NCI-H748 treated with DMSO at 0.1 percent for 48 hours (cell line): ENCODE measurements at places on chromosomes 11 and 22.

GRCh38 chr11:66002648-66003225 is 434 bp downstream of the BANF1 start:
- DNase-seq: peak; percentile 42

DNA sequence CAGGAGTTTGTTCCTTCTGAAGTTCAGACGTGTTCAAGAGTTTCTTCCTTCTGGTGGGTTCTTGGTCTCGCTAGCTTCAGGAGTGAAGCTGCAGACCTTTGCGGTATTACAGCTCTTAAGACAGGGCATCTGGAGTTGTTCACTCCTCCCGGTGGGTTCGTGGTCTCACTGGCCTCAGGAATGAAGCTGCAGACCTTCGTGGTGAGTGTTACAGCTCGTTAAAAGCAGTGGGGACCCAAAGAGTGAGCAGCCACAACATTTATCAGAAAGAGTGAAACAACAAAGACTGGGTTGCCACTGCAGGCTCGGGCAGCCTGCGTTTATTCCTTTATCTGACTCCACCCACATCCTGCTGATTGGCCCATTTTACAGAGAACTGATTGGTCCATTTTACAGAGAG is 373.1 kb downstream of the ETS1 start:
- no peak for DNase-seq

GRCh38 chr11:118313242-118313641 is 8.7 kb downstream of the CD3E start:
- DNase-seq: no peak

DNA sequence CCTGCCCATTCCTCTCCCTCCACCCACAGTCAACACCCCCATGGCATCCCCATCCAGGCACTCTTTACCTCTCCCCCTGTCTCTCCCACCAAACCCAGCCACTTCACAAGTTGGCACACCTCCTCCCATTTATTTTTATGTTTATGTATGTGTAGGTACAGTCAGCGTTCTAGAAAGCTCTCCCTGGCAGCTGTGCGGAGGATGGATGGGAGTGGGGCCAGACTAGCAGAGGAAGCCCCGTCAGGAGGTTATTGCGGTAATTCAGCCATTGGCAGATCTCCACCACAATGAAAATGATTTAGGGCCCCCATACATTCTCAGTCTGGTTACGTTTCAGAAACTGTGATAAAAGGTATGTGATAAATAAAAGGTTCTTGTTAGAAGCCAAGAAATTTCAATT is 51.3 kb downstream of the BTG4 start:
- no peak for DNase-seq

- no peak for DNase-seq
Observed at GRCh38 chr11:77467993-77468392, 5.9 kb downstream of the PAK1 start.

DNA sequence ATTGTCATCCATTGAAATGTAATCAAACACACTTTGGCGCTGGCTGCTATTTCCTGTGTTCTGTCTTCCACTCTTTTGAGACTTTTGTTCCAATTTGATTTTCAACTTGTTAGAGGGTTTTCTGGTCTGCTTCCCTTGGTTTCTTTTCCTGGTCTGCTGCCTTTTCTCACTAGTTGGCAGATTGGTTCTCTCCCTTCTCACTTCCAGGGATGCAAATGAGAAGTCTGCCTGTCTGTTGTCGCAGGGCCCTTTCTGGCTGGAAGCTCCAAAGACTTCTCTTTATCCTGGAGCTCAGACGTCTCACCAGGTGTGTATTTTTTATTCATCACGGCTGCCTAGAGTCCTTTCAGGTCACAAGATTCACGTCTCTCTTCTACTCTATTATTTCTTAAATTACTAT is 84.0 kb downstream of the RPS6KA4 start:
- no peak for DNase-seq

GRCh38 chr11:32851251-32851650 is 21.5 kb downstream of the PRRG4 start:
- DNase-seq: no peak
